A172 (cell line): ENCODE measurements at places on chromosomes 7 and 10.

DNA sequence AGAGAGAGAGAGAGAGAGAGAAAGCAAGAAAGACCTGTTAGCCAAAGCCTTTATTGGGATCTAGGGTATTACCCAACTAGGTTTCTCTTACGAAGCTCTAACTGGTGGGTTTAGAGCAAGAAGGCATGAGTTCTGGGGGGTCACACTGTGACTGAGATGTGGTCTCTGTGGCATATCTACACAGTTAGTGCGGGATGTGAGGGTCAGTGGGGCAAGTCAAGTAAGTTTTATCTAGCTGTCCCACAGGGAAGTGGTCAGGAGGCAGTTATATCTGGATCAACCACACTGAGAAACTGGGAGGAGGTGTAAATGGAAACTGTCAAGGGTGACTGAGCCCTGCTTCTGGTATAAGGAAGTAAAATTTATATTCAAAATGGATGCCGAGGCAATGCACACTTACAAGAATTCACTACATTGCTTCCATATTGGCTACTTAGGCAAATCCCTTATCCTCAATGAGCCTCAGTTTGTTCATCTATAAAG is 331.6 kb upstream of the HPS1 start:
- no peak for DNase-seq

- DNase-seq = no peak
Observed at GRCh38 chr10:3503299-3503698, 281.7 kb downstream of the KLF6 start.

DNA sequence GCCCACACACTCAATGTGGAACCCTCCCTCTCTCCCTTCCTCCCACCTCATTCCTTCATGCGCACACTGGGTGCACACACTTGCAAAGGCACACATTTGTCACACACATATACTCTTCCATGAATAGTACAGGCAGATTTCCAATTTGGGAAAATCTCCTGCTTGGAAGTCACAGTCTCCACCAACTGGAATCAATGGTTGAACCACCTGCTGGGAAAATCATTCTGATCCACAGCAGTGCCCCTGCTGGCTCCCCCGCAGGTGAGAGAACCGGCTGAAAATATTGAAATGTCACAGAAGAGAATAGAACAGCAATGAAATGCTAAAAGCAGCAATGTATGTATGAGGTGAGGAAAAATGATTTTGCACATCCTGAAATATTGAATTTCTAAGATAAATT is 232.7 kb downstream of the ADAM12 start:
- DNase-seq = no peak

DNA sequence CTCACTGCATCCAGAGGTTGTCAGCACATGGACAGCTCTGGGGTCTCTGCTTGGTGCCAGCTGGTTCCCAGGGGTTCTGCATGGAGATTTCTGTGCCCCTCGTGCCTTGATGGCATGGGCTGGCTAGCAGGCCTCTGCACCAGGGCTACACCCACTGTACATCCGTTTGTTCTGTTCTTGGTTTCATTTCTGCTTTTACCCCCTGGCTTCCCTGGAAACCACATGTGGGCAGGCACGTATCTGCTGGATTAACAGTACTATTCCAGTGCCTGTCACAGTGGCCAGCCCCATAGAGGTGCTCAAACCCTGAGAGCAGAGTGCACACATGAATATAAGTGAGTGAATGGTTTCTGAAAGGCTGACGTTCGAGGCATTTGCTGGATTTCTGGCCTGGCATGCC is 207.2 kb upstream of the GPR26 start:
- DNase-seq = no peak
